ENCODE measurements at places on chromosomes 7 and 10. TPM values are rescaled to one million over a fixed set of nuclear protein-coding genes. Genes with fewer than 3 reads are reported as not detected.

Gene UCN3
- total RNA-seq: not detected

Gene TRIM73
- 4.1 TPM for total RNA-seq

Gene CPED1
- 0.39 TPM for total RNA-seq

Gene CALY
- 1.9 TPM for total RNA-seq

Gene PAX4
- not detected for total RNA-seq

Gene RHBDD2
- total RNA-seq: 79.3 TPM

Gene GBX1
- total RNA-seq: not detected

Gene HYAL4
- not detected for total RNA-seq

Gene SAMD9
- 6.0 TPM for total RNA-seq

Gene PBLD
- total RNA-seq: 11.7 TPM

Gene MBL2
- not detected for total RNA-seq

Gene KCNK18
- not detected for total RNA-seq

Gene NEUROD6
- total RNA-seq: not detected

Gene MMD2
- total RNA-seq: not detected

Gene SCIN
- total RNA-seq: 5.6 TPM

Gene CNTNAP2
- 0.03 TPM for total RNA-seq

Gene CADPS2
- total RNA-seq: 1.6 TPM

Gene GPER1
- total RNA-seq: 2.9 TPM

Gene OR2A7
- 0.82 TPM for total RNA-seq

Gene C10orf62
- not detected for total RNA-seq

Gene COBL
- total RNA-seq: 0.39 TPM

Gene NPFFR1
- total RNA-seq: 0.05 TPM

Gene NAPEPLD
- 19.2 TPM for total RNA-seq

Gene ZNF212
- 11.3 TPM for total RNA-seq

Gene CDNF
- 0.39 TPM for total RNA-seq

Gene HOGA1
- 0.08 TPM for total RNA-seq

Gene NKX1-2
- total RNA-seq: 0.15 TPM

Gene FRAT2
- 16.7 TPM for total RNA-seq

Gene DPP6
- not detected for total RNA-seq

Gene PLCE1
- total RNA-seq: 39.7 TPM

Gene RET
- total RNA-seq: 81.1 TPM

Gene SLK
- 40.8 TPM for total RNA-seq

Gene CPN1
- not detected for total RNA-seq

Gene GSTO2
- total RNA-seq: 28.5 TPM

Gene FHIP2A
- 32.6 TPM for total RNA-seq

Gene LIPF
- not detected for total RNA-seq

Gene PHYHIPL
- not detected for total RNA-seq

Gene CSTF2T
- 20.8 TPM for total RNA-seq

Gene SLIT1
- total RNA-seq: 2.6 TPM

Gene CACNA2D1
- 9.8 TPM for total RNA-seq

Gene LDB3
- 0.15 TPM for total RNA-seq

Gene UCMA
- total RNA-seq: not detected

Gene FEZF1
- total RNA-seq: not detected

Gene ZNF248
- total RNA-seq: 8.1 TPM

Gene PRSS37
- total RNA-seq: not detected

Gene GLCCI1
- 36.4 TPM for total RNA-seq

Gene HOXA9
- total RNA-seq: not detected

Gene ANKIB1
- 83.8 TPM for total RNA-seq

Gene ZNF37A
- total RNA-seq: 6.6 TPM

Gene SLC29A4
- 38.9 TPM for total RNA-seq

Gene AKR1C2
- total RNA-seq: 0.33 TPM

Gene ALKBH4
- 19.0 TPM for total RNA-seq

Gene INHBA
- total RNA-seq: 0.28 TPM

Gene C10orf105
- not detected for total RNA-seq

Gene ZNF425
- 3.0 TPM for total RNA-seq

Gene TNS3
- total RNA-seq: 533 TPM

Gene ZNF853
- total RNA-seq: 1.4 TPM

Gene TMEM236
- 0.05 TPM for total RNA-seq

Gene ADAM22
- total RNA-seq: 4.2 TPM

Measured in Panc1 (cell line).